ENCODE measurements at places on chromosomes 7 and 10.

GRCh38 chr10:52442576-52442975, 128.5 kb downstream of the DKK1 start:
- DNase-seq, result no peak

GRCh38 chr10:12950583-12951128, 50.9 kb downstream of the CCDC3 start:
- no peak for DNase-seq

- DNase-seq, result no peak
These were observed 37.2 kb downstream of the CYCS start for GRCh38 chr7:25087855-25088254.

DNA sequence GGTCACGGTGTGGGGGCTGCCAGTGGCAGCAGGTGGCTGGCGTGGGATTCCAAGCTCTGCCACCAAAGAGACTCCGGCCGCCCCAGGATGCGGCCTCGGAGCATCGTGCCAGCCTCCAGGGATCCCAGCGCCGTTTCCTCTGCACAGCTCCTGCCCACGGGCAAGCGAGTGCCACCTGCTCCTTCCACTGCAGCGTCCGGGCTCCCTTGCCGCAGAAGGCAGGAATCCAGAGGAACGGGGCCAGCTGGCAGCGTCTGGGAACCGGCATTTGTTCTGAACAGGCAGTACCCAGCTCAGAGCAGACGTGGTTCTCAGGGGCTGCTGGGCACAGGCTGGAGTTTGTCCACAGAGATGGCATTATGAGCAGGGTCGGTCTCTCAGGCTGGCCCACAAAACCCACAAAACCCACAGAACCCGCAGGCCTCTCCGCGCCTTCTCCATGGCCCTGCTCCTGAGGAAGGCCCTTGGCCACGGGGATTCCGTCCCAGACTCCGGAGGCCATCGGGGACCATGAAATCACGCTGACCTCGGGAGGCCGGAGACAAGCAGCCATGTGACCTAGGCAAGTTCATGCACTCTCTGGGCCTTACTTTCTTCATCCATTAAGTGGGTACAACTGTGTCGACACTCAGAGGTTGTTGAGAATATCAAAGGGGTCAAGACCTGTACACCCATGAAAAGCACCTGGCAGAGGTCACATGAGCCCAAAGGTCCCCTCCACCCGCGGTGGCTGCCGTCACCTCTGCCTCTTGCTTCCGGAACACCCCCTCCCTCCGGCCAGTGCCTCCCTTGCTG, 72.1 kb upstream of the TNRC18 start:
- DNase-seq, result no peak

DNA sequence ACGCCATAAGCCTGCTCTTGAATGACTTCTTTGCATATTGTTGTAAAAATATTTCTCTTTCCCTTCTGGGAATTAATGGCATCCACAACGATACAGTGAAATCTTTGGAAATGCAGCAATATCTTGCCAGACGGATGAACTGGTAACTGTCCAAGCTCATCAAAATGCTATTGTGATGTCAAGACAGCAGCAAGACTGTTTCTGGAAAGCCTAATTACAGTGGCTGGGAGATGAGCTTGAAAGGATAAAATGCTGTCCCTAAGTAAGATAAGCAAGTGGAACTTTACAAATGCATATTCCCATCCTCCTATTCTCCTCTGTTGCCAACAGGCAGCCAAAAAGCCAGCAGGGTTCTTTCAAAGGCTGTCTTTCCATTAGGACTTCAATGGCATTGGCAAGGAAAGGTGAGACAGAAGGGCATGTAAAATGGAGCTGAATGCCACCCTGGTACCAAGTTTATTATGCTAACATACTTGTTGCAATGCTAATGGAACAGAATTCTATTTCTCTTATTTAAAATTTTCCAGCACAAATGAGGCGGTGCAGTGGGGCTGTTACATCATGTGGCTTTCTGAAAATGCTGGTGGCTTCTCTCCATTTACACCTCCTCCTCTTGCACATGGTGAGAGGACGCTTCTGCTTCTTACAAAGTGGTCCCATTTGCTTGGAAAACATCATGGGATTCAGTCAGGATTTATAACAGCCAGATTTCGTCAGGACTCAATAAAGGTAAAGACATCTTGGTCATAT, 178.3 kb upstream of the PTER start:
- no peak for DNase-seq

GRCh38 chr10:116721547-116722392, 20.6 kb downstream of the HSPA12A start:
- no peak for DNase-seq

GRCh38 chr7:42930889-42931288, 1.1 kb downstream of the PSMA2 start:
- DNase-seq, result no peak

- DNase-seq, result no peak
These were observed 63.5 kb upstream of the VKORC1L1 start for GRCh38 chr7:65809259-65809981.

DNA sequence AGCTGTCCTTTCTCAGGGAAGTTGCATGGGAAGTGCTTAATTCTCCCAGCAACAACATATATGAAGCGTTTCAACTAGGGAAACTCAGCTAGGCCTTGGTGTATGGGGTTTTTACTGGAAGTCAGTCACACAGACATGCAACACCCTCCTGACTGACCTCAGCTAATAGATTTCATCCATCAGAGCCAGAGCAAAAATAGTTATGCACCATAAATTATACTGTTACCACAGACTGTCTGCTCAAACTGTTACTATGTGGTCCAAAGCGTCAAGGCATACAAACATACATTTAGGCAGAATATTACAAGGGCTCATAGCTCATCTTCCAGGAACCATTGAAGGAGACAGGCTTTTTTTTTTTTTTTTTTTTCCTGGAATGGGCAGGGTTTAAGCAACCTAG, 417.9 kb downstream of the ANKRD7 start:
- no peak for DNase-seq

- no peak for DNase-seq
These were observed 112.6 kb upstream of the PPIF start for GRCh38 chr10:79234391-79235315.

- no peak for DNase-seq
These were observed 45.3 kb upstream of the DNAJB6 start for GRCh38 chr7:157291404-157292080.

DNA sequence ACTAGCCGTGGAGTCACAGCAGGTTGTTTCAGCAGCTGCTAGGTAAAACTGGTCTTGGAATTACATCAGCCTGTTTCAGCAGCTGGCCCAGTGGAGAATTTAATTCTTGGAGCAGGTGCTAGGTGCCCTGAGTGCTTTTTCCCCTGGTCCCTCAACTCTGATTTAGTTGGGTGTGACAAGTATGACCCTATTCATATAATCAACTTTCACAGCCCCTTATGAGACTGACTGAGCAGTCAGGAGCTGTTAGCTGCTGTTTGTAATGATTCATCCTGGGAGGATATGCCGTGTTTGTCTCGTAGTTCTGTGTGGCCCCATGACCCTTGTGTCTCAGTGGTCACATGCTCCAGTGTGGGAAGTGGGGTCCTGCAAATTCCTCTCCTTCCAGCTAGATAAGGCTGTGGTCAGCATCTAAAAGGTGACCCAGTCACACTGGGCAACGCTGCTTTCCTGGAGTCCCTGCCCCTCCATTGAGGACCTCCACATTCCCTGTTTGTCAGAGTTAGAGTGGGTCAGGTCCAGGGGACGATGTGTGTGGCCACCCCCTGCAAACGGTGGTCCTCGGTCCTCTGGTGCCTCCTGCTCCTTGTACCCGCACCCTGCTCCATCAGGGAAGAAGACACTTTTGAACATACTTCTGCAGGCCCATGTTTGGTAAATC, 28.3 kb downstream of the TBATA start:
- no peak for DNase-seq

GRCh38 chr7:151304856-151305255, 36.8 kb upstream of the NUB1 start:
- DNase-seq, result no peak

- DNase-seq, result no peak
These were observed 95.8 kb downstream of the PARD3 start for GRCh38 chr10:34719328-34719727.

DNA sequence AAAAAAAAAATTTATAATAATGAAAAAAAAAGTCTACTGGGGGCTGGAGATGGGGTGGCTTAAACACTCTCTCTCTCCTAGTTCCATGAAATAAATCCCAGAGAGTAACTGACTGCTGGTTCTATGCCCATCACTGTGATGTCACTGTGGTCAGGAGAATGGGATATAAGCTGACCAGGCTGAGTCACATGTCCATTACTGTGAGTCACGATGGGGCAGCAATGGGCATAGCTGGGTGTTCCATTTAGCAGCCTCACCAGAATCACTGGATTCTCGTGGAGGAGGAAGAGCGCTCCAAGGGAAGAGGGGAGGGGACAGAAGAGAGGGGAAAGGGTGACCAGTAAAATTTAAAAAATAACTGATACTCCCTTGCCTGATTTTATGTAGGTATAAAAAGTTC, 37.1 kb downstream of the MASTL start:
- DNase-seq, result no peak

- DNase-seq, result no peak
These were observed 7.3 kb upstream of the PNLIP start for GRCh38 chr10:116538456-116538855.
